Activated T-cell treated with anti-CD3 and anti-CD28 coated beads, Interleukin-2, amount 50 U/mL, for 24 hours (primary cell): ENCODE measurements at places on chromosomes 4 and X.

GRCh38 chrX:103503853-103504207, 15.5 kb downstream of the RAB40A start:
- no peak for DNase-seq
- H3K27me3 ChIP-seq = peaks cover 21% of the 10 kb centered on the region
- no peak overlapping the region for H3K27ac ChIP-seq
- no peak overlapping the region for H3K4me3 ChIP-seq

- H3K4me3 ChIP-seq = no peak overlapping the region
- H3K36me3 ChIP-seq = peaks cover 48% of the 10 kb centered on the region
- H3K4me1 ChIP-seq = peaks cover 3% of the 10 kb centered on the region
- DNase-seq = no peak
- H3K27me3 ChIP-seq = no peaks in the 10 kb centered on the region
Observed at GRCh38 chr4:151114986-151115385, 15.6 kb downstream of the RPS3A start.

DNA sequence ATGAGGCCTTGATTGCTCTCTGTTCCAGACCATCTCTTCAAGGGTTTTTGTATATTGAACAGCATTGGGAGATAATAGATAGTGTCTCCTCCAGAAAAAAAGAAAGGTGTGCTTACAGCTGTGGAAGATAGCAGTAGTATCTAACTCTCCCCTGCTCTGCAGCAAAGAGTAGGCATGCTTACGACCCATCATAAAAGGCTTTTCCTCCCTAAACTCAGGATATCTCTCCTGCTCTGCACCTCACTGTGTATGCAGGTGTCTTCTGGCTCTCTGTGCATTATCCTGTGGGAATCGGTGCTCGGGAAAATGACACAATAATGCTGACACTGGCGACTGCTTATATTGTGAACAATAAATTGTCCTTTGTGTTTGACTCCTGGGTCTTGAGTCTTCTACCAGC, 216.0 kb downstream of the RAB28 start:
- H3K4me3 ChIP-seq = no peak overlapping the region
- H3K27ac ChIP-seq = no peak overlapping the region
- H3K4me1 ChIP-seq = no peaks in the 10 kb centered on the region
- no peaks in the 10 kb centered on the region for H3K27me3 ChIP-seq

GRCh38 chr4:119672086-119672485, 43.5 kb upstream of the PDE5A start:
- no peak for DNase-seq
- no peak overlapping the region for H3K4me3 ChIP-seq
- no peak overlapping the region for H3K27ac ChIP-seq
- H3K36me3 ChIP-seq = no peaks in the 10 kb centered on the region
- H3K27me3 ChIP-seq = no peaks in the 10 kb centered on the region

DNA sequence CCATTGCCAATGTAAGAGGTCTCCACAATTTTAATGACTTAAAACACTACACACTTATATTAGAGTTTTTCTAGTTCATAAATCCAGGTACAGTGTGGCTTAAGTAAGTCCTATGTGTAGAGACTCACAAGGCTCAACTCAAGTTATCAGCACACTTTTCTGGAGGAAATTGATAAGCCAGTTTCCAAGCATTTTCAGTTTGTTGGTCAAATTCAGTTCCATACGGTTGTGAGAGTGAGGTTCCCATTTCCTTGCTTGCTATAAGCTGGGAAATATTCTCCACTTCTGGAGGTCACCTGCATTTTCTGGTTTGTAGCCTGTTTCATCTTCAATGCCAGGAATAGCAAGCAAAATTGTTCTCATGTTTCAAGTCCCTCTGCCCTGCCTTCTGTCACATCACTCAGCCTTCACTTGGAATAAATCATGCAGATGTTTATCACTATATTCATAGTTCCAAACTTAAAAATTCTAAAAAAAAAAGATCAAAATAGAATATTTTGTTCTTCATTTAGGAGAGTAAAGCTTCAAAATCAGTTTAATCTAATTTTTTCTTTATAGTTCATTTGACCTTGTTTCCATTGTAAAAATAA, 1137.5 kb upstream of the INTU start:
- H3K27ac ChIP-seq = no peak overlapping the region
- no peaks in the 10 kb centered on the region for H3K27me3 ChIP-seq
- H3K4me1 ChIP-seq = no peaks in the 10 kb centered on the region

- no peaks in the 10 kb centered on the region for H3K36me3 ChIP-seq
- no peak overlapping the region for H3K27ac ChIP-seq
- DNase-seq = no peak
- H3K4me1 ChIP-seq = no peaks in the 10 kb centered on the region
- H3K4me3 ChIP-seq = no peak overlapping the region
- H3K27me3 ChIP-seq = no peaks in the 10 kb centered on the region
Observed at GRCh38 chr4:144873226-144873990, 224.6 kb downstream of the ANAPC10 start.

DNA sequence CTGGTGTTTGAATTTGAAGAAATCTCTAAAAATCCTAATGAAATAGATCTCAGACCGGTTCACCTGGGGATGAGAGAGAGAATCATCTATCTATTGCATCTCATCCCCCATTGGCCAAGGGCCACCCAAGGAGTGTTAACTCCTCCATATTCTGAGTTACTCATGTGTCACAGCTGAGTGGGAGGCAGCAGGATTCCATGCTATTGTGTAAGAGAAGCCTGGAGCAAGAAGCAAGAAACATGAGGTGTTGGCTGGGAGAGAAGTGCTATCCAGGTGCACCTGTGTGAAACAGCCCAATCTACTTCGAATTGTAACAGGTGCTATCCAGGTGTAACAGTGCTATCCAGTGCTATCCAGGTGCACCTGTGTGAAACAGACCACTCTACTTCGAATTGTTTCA, 150.3 kb upstream of the MAOA start:
- no peaks in the 10 kb centered on the region for H3K36me3 ChIP-seq
- H3K27ac ChIP-seq = no peak overlapping the region
- H3K27me3 ChIP-seq = peaks cover 41% of the 10 kb centered on the region
- H3K4me3 ChIP-seq = no peak overlapping the region
- no peaks in the 10 kb centered on the region for H3K4me1 ChIP-seq

DNA sequence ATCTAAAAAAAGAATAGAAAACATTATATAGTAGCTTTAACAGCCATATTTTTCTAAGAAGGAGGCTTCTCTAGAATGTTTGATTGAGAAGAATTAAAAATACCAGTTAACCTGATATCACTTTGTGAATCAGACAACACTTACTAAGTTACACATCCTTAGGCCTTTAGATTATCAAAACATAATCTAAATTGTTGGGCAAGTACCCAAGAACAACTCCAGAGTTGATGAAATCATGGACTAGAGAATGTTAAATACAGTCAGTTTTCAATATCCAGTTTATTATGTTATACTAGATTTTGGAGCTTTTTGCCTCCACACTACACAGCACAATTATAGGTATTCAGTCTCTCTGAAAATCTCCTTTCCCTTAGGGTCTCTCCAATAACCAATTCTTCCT, 39.6 kb downstream of the ARL13A start:
- no peak overlapping the region for H3K4me3 ChIP-seq
- H3K27me3 ChIP-seq = no peaks in the 10 kb centered on the region
- no peak for DNase-seq
